ENCODE measurements at places on chromosomes 2 and 18.
A peak's percentile ranks its signal among the peaks of the same experiment; 100 is the strongest.

- no peak for ATAC-seq
Measured at GRCh38 chr2:155308367-155309009, 610.0 kb downstream of the KCNJ3 start.

DNA sequence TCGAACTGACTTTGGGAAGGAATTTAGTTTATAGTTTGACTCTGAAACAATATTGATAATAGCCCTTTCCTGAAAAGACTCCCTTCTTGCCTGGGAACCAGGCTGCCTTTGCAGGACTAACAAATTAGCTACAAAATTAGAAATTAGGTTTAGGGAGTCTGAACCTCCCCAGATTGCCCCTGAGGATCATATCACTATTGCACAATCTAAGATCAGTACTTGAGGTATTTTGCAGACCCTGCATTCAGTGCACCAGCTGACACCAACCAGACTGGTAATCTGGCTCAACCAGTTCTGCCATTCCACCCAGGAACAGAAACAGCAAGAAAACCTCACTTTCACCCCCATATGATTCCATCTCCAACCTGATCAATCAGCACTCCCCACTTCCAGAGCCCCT, 131.8 kb upstream of the GALNT5 start:
- no peak for ATAC-seq

GRCh38 chr18:25535495-25535894, 183.5 kb upstream of the ZNF521 start:
- ATAC-seq, result no peak

DNA sequence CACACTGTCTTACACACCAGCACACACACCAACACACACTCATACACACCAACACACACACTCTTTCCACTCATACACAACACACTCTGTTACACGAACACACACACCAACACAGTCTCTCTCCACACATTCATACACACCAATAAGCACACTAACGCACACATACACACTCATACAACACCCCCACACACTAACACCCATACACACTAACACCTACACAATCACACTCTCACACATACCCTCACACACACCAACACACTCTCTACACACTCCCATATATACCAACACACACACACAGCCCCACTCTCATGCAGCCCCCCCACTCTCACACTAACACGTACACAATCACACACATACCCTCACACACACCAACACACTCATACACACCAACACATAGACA, 123.8 kb downstream of the DYSF start:
- ATAC-seq, result no peak

GRCh38 chr2:197838036-197838435, 33.6 kb downstream of the PLCL1 start:
- peak; percentile 45 for ATAC-seq

GRCh38 chr2:8836971-8837794, at the start of gene KIDINS220:
TSS of gene KIDINS220 (minus strand) at chr2:8837613. CDS start at chr2:8827093, 10,520 bp downstream.
- ATAC-seq, result peak; percentile 89

GRCh38 chr18:63799189-63799588, 24.0 kb downstream of the SERPINB7 start:
- ATAC-seq, result no peak

DNA sequence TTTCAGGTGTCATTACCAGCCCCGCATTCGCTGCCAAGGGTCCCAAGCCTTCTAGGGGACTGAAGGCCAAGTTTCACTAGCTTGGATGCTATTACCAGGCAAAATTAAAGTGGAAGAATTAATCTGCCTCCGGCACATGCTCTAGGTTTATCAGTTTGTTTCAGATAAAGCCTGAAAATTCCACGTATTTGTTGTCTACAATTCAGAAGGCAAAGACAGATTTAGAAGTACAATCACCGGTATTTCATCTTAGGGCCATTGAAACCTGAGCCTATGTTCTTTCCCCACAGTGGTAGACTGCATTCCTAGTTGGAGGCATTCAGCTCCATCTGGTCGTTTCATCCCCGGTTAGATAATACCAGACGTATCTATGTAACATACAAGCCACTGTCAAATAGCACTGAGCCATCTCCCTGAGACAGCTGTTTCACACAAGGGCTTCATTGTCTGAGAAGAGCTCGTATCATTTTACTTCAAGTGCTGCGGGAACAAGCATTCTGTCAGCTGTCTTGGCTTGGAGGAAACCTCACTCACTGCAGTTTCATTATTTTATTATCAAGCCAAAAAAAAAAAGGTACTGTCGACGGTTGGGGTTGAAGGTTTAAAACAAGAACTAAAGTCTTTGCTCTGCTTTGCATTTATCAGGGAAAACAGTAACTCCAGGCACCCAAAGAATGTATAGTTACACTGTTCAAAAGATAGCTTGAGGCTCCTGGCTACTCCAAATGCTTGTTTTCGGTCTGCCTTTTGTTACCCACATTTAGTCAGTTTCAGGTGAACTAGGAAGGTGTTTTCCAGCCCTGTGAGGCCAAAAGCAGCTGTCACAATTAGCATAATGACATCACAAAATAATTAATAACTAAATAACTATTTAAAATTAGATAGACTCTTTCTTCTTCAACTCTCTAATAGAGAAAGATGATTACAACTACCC, 76.7 kb downstream of the TGIF1 start:
- ATAC-seq, result no peak

- ATAC-seq, result peak; percentile 70
Measured at GRCh38 chr2:217956586-217957457, 46.0 kb downstream of the TNS1 start.

- no peak for ATAC-seq
Measured at GRCh38 chr2:200189964-200190363, 116.5 kb upstream of the SPATS2L start.

GRCh38 chr2:112733456-112733855, 12.6 kb downstream of the NT5DC4 start:
- no peak for ATAC-seq

GRCh38 chr18:25278394-25278793, 73.6 kb downstream of the ZNF521 start:
- ATAC-seq, result no peak

DNA sequence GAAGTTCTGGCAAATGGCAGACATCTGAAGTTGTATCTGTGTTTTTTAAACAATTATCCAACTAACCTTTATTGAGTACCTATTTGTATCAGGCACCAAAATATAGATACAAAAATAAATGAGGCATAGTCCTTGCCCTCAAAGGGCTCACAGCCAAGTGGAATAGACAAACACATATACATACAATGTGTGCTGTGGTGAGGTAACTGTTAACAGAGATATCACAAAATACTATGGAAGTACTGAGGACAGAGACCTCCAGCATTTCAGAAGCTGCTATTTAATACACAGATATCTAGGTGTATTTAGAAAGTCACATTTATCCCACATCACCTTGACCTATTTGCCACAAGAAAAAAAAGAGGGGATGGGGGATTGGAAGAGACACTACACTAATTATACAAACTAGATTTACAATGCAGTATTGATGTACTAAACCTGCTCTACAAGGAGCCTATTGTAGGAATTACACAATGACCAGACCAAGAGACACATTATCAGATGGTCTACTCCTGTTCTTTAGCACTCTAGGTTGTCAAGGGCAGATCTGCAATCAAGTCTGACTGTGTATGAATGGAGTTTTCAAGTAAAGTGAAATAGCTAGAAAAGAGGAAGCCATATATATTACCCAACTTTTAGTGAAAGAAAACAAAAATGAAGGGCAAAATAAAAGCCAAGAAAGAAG, 62.2 kb downstream of the SPIRE1 start:
- ATAC-seq, result no peak

DNA sequence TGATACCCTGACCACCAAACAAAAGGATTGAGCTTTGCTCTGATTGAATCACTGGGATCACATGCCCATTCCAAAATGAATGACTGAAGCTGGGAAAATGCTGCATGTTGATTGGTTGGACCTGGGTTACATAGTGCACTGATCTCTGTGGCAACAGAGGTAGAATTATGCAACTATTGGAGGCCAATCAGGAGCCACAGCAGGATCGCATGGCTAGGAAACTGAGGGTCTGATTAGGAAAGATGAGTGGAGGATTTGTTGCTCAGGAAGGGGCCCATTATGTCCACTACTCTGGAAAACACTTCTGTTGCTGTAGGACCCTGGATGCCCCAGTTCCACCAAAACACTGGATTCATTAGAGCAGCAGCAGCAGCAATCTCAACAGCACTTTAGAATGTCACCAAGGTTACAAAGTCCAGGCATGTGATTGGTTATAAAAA, 25.9 kb upstream of the SGPP2 start:
- peak; percentile 71 for ATAC-seq

DNA sequence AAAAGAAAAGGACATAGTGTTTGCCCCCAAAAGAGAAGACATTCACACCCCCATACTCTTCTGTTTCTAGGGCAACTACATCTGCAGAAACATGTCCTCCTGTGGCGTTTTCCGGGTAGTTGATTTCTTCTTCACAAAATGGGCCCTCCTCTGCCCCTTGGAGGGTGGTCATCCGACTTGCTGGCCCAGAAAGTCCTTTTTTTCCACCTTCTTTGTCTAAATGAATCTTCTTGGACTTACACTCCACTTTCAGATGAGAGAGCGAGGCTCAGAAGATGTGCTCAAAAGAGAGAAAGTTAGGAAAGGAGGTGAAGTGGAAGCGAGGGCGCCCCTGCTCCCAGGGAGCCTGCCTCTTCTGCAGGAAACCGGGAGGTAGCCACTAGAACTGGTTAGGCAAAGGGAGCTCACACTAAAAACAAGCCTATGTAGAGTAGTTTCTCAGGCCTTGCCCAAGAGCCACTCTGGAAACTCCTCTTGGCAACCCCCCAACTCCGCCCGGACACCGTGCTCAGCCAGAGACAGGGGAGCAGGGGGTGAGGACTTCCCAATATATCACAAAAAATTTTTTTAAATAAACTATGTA, 10.2 kb upstream of the SIX3 start:
- no peak for ATAC-seq

- no peak for ATAC-seq
Measured at GRCh38 chr2:212330263-212330662, 208.3 kb downstream of the ERBB4 start.

DNA sequence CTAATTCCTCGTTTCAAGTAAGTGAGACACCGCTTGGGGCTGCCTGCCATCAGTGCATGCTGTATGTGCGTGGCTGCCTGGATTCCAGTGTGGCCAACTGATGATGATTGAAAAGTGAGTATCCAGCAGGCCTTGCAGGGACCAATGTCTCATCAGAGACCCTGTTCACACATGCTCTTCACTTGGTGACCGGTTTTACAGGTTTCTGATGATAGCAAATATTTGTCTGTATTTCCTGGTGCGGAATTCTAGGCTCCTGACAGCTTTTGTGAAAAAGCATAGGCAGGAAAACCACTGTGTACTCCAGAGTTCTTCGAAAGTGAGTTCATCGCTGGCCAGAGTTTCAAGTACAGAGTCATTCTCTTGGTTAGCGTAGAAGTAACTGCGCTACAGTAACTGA, 13.8 kb upstream of the YWHAQ start:
- no peak for ATAC-seq

GRCh38 chr2:3142961-3143571, 234.6 kb downstream of the EIPR1 start:
- ATAC-seq, result peak; percentile 64

GRCh38 chr2:199680482-199680881, 170.5 kb downstream of the FTCDNL1 start:
- no peak for ATAC-seq

DNA sequence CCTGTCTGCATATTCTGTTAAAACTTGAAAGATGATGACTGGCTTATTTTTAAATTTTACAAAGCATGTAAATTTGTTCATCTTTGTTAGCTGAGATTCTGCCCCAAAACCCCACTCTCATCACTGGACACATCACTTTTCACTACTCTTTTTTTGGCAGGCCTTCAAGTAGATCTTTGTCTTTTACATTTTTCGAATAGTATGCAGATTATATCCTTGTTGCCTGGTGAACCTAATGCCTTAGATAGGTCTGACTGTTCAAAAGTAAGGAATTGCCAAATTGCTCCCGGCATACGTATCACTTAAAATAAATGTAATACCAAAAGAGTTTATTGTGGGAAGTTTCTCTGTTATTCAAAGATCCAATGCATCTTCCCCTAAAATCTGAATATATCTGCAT, 303.3 kb downstream of the XIRP2 start:
- no peak for ATAC-seq

DNA sequence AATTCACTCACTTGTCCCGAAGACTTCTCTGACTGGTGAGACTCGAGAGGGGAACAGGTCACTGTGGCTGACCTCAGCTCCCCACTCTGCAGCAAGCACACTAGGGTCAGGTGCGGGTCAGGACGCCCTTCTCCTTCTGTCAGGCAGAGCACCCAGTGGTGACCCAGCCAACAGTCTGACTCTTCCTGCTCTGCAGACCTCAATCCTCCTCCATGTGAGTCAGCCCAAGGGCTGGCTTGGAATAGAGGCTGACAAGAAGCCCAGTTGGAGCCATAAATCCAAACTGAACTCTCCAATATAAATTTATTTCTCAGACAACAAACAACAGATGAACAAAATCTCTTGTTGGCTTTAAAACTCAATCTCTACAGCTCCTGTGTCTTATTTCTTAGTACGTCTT, 253.1 kb downstream of the SH3BP4 start:
- no peak for ATAC-seq

DNA sequence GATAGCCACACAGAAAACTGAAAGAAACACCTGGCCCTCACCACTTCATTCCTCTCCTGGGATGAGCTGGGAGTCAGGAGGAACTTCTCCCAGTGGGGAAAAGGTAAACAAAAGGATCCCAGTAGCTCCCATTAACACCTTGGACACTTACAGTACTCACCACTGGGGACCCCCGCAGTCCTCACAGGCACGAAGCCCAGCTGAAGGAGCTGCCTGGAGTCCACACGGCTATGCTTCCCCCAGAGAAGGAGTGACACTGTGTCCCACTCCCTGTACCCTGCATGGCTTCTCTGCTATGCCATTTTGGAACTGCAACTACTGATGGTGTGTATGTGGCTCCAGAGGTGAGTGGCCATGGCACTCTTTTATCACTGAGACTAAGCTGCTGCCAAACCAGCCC, 1565.1 kb downstream of the LRP1B start:
- no peak for ATAC-seq

DNA sequence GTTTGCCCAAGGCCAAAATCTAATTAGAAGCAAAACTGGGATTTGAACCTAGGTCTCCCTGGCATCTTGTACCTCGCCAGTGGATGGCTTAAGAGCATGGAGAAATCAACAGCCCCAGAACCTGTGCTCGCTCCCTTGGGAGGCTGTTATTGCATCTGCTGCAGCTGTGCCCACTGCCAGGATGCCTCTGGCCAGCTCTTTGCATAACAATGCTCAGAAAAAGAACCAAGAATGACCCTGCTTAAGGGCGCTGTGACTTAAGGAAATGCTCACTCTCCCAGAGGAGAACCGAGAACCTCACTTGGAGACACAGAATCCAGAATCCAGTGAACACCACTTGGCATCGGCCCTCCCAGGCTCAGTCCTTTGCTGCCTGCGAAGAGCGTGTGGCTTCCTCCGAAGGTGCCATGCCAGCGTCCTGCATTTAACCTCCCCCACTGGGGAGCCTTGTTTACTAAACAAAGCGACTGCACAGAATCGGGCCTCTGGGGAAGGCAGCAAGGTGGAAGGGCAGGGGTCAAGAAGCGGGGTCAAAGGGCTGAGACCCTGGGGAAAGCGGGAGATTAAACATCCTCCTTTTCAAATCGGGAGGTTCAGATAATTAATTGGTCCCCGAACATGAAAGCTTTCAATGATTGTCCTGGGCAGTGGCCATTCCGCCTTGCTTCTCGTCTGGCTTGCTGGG, 71.0 kb upstream of the BOD1L2 start:
- no peak for ATAC-seq

- ATAC-seq, result no peak
Measured at GRCh38 chr2:40318921-40319320, 133.0 kb downstream of the SLC8A1 start.

- no peak for ATAC-seq
Measured at GRCh38 chr2:105869341-105869740, 124.6 kb downstream of the NCK2 start.

Data from motor neuron (in vitro differentiated cells).